Brain pericyte (primary cell): ENCODE measurements at places on chromosomes 7 and 10.

DNA sequence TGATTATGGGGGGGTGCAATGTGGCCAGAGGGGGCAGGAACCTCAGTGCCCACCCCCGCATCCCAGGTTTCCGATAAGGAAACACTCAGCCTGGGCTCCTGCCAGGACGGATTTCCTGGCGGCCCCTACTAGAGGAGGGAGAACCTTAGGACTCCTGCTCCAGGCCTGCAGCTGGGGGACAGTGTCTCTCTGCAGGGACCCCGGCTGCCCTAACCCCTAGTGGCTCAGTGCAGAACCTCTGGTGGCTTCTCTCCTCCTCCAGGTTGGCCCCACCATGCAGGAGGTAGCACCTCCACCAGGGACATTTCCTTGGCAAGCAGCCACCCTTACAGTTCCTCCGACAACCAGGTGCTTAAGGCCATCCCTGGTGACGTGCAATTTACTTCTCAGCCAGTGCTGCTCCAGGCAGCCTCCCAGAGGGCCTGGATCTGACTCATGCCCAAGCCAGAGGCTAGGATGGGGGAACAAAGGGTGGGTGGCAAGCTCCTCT, 31.9 kb downstream of the SH2B2 start:
- DNase-seq: peak; percentile 31

- DNase-seq: no peak
Observed at GRCh38 chr7:126718419-126718818, 534.3 kb downstream of the GRM8 start.

DNA sequence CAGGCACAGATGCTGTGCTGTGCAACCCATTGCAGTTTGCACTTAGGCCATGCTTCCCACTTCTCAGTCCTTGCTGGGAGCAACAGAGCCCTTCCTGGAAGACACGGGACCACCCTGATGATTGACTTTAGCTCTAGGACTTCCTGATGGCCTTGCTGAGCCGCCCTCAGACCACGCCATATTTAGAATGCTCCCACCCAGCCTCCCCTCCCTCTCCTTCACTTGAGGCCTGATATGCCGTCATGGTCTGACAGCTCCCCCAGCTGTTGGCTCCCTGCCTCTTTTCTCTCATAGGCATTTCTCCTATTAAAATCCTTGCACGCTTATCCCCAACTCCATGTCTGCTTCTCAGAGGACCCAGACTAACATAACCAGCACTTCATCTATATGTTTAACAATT, 29.4 kb upstream of the GATAD1 start:
- no peak for DNase-seq

DNA sequence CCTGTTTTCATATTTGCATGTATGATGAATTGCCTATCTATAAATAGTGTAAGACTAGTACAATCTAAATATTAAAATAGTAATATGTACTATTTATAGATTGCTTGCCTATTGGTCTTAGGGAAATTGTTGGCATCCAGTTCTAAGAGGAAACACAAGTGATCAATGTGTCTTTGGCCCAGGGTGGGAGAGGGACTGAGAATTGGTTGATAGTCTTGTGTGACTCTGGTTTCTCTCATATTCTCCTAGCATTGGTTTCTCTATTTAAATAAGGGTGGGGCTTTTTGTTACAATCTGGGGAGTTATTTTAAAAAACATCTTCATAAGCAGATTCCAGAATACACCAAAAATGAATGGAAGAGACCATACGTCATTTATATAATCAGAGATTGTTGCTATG, 250.1 kb downstream of the EXOC4 start:
- no peak for DNase-seq

- DNase-seq: no peak
Observed at GRCh38 chr7:94393246-94394108, 1.2 kb upstream of the COL1A2 start.

GRCh38 chr10:110664483-110665420, 20.6 kb downstream of the RBM20 start:
- no peak for DNase-seq

GRCh38 chr10:7107285-7107684, 303.5 kb downstream of the SFMBT2 start:
- DNase-seq: no peak

DNA sequence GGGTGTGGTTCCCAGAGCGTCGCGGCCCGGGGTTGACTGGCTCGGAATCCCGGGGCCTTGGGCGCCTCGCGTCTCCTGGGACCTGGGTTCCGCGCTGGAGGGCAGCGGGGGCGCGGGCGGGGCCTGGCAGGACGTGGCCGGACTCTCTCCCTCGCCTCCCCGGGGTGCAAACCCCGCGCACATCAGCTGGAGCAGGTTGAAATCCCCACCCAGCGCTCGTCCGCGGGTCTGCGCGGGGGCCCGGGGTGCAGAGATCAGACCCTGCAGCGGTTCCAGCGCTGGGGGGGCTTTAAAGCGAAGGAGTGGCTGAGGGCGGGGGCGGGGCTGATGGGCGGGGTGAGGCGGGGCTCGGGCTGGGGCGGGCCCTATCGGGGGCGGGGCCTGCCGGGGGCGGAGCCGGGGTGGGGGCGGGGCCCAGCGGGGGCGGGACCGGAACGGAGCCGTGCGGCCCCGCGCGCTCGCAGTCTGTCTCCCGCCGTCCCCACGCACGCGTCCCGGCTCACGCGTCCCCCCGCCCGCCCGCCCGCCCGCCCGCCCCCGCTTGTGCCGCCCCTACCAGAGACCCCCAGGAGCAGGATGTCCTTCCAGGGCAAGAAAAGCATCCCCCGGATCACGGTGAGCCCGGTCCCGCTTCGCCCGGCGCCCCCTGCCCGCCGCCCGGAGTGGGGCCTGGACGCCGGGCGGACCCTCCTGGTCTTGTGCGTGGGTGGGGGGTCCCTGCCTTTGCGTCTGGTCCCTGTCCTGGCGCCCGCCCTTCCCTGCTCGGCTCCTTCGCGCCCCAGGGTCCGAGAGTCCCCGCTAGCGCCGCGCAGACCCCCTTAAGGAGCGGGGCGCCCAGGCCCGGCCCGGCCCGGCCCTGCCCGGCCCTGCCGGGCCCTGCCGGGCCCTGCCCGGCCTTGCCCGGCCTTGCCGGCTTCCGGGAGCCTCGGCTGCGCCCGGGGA, at the start of gene DPYSL4:
DPYSL4 (plus strand) TSS at position 461 of the 942 bp plus-strand sequence; CDS start at position 577, 116 bp downstream.
- no peak for DNase-seq

DNA sequence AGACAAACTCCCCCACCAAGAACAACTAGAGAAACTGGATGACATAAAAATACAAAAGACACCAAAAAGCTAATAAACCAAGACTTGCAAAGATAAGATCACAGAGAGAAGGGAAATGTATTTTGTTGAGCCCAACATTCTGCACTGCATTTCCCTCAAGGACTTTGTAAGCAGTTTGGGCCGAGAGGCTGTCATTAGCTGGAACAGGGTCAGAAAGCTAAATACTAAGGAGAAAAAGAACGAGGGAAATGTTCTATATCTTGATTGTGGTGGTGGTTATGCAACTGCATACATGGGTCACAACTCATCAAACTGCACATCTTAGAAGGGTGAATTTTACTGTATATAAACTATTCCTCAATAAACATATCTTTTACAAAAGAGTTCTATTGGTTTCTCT, 315.0 kb downstream of the IPMK start:
- no peak for DNase-seq

GRCh38 chr7:36391436-36392198, 2.0 kb downstream of the ANLN start:
- no peak for DNase-seq
